ENCODE measurements at places on chromosomes 5 and 9. TPM values are rescaled to one million over a fixed set of nuclear protein-coding genes. Genes with fewer than 3 reads are reported as not detected.

GRCh38 chr9:135701959-135702721 lies at the start of gene KCNT1:
Gene KCNT1, plus strand, starts transcription at chr9:135702185. Its CDS starts 74 bp downstream, at chr9:135702259.
- DNase-seq, result no peak

- DNase-seq, result no peak
Observed at GRCh38 chr9:1253064-1253979, 203.2 kb downstream of the DMRT2 start.

DNA sequence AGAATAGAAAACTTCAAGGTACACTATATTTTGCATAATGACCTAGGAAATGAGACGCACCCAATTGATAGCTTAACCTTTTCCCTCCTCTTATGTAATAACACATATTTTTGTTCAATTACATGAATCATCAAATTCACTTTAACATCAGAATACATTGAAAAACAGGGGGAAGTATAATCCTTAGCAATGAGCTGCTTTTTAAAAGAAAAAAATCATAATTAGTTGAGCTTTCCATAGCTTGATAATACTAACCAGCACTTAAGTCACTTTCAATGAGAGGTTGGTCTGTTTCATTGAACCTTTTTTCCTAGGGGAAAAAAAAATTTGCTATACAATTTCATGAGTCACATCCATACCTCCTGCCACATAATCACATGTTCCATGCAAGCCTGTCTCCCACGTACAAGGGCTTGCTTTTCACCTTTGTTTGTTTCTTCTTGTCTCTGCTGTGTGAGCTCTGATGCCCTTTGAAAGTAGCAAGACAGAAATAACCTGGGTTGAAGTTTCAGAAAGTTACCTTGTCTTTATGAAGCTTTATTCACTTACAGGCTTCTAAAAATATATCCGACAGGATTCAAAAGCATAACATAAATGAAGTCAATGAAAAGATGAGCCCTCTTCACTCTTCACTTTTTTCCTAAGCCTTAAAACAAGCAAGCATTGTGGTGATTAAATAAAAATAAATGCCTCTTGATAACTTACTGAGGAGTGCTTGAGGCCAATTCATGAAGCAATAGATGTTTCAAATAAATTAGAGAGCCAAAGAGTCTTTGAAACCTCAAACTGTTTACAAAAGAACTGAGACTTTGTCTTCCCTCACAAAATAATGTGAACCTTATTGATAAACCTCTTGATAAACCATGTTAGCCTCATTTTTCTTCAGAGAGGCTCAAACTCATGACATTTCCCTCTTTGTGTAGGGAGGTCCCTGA lies 108.5 kb downstream of the FEM1C start:
- DNase-seq, result no peak

DNA sequence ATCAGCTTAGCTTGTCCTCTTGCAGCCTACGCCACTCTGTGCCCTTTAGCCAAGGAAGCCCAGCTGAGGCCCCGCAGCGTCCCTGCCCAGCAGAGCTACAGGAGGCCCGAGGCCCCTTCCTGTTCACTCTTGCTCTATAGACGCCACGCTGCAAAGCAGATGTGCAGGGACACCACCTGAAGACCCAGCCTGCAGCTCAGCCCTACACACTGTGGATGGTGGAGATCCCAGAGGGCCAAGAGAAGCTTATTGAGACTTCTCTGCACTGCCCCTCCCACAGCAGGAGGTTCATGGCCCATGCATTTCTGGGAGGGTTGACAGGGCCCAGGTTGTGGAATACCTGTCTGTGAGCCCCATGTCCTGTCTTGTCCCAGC lies 33.6 kb downstream of the IRF1 start:
- DNase-seq, result no peak

DNA sequence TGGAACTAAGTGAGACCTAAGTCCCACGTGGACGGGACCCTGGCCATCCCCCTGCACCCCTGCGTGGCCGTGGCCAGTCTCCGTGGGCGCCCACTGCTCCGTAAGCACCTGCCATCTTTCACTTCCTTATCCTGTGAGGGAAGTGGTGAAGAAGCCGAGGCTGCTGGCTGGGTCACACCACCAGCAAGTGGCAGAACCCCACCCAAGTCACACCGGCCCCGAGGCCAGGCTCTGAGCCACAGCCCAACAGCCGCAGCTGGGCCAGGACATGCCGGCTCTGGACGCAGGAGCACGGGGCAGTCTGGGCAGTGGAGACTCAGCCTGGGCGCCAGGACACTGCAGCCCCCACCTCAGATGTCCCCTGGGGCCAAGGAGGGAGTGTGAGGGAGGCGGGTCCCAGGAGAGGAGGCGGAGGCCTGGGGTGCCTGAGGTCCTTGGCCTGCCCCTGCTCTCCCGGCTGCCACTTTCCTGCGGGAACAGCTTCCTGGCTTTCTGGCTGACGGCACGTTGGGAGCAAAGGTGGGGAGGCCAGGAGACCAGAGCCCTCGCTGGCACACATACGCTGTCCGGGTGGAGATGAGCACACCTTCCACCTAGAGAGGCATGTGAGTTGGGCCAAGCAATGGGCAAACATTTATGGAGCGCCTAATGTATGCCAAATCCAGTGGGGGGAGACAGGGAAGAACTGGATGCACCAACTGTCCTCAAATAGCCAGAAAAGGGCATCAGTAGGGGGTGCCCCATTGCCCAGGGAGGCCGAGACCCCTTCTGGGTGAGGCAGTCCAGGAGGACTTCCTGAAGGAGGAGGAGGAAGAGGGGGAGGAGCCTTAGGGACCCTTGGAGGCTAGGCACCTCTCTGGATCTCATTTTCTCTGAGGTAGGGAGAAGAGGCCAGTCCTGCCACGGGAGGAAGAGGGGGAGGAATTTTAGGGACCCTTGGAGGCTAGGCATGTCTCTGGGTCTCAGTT lies 43.9 kb upstream of the EGFL7 start:
- DNase-seq, result no peak

Gene LECT2
- total RNA-seq, result 0.70 TPM

DNA sequence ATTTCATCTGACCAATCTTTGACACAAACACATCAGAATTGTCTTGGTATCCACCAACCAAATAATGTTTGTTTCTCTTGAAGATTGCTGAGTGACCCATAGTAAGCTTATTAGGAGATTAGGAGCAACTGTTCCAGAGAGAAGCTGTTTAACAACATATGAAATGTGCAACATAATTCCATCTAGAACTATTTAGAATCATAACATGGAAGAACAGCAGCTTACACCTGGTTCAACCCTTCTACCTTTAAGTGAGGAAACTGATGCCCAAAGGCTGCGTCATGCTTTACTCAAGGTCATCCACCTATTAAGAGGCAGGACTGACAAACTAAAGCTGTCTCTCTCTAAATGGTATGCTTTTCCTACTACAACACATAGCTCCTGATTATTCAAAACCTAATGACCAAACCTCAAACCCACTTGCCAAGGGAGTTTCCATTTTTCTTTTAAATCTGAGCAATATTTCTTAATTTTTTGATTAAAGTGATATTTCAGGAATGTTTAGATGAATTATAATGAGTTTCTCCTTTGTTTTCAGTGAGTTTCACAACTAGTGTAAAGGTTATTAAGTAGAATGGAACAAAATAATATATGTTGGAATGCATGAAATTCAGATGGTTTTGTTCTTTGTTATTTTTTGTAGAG lies 545.9 kb downstream of the RAB3C start:
- DNase-seq, result no peak

Gene MLANA
- total RNA-seq, result not detected

Gene FOXD4
- total RNA-seq, result 0.93 TPM
